ENCODE measurements at places on chromosomes 4 and X. TPM values are rescaled to one million over a fixed set of nuclear protein-coding genes. Genes with fewer than 3 reads are reported as not detected.

Gene PAGE2
- total RNA-seq = not detected

Gene NDST4
- 1.3 TPM for total RNA-seq

Gene EPHA5
- 0.07 TPM for total RNA-seq

Gene GLRA3
- not detected for total RNA-seq

Gene HSD17B13
- total RNA-seq = not detected

Gene STK32B
- total RNA-seq = 3.4 TPM

Gene ARL9
- 1.3 TPM for total RNA-seq

Gene SLC16A2
- 19.8 TPM for total RNA-seq

Gene PARM1
- 0.73 TPM for total RNA-seq

Gene SLC10A6
- not detected for total RNA-seq

DNA sequence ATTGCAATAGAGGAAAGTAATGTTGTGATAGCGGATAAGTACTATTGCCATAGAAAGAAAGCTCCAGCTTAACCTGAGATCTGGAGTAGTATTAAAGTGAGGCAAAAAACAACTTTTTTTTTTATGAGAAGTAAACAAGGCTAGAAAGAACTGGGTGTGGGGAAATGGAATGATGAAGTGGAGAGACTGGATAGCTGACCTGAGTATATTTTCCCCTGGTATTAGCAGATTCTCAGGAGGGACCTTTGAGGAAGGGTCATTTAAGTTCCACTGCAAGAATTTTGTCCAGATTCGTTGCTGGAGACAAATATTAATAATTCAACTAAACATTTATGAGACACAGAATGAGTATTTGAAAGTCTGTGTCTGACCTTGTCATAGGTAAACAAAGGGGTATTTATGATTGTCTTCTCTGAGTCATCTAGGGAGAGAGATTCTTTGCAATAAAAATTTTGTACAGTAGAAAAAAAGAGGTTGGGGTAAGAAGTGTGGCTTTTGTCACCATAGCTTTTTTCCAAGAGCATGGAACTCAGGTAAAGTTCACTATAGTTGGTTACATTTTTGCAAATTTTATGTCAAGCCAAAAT lies 2095.9 kb downstream of the ARAP2 start:
- no peak for DNase-seq

DNA sequence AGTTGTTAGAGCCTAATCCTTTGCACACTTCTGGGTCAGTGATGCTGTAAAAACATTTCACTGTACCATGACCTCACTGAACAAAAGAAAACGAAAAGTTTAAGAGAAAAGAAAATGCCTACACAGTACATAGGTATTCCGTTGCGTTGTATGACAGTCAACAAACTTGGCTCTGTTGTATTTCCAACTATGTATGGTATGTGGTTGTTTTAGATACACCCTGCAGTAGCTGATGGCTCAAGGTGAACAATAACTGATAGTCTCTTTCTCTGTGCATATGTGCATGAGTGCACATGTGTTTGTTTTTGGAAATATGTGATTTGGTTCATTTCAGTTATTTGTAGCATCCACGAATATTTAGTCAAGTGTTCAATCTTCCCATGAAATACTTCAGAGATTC lies 176.0 kb downstream of the BMPR1B start:
- no peak for DNase-seq

GRCh38 chrX:137566746-137567679 lies 1.1 kb downstream of the ZIC3 start:
- no peak for DNase-seq

DNA sequence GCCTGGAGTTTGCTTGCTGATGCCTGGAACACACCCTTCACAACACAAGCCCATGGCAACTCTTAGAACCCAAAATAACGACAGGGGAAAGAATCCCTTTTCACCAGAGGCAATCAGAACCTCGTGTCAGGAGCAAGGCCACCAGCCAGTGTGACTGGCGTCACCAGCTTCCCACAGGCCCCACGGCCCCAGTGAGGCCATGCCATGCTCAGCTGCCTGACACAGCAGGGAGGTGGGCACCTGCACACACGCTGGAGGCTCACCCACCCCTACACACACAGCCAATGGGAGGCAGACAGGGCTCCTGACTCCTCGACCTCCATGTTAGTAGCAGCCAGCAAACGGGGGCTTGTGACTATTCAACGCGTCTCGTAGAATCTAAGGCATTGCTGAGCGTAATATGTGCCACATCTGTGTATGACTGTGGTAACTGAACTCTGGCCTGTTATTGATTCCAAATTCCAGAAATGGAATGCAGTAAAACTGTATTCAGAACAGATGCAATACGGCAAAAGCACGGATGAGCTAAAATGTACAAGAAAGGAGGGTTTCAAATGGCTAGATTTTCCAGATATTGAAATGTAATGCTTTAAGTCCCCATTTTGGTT lies 28.5 kb downstream of the RNF212 start:
- no peak for DNase-seq

GRCh38 chr4:58435871-58436270 lies 1325.7 kb upstream of the IGFBP7 start:
- DNase-seq = no peak

GRCh38 chr4:40283413-40283812 lies 51.7 kb upstream of the CHRNA9 start:
- no peak for DNase-seq

DNA sequence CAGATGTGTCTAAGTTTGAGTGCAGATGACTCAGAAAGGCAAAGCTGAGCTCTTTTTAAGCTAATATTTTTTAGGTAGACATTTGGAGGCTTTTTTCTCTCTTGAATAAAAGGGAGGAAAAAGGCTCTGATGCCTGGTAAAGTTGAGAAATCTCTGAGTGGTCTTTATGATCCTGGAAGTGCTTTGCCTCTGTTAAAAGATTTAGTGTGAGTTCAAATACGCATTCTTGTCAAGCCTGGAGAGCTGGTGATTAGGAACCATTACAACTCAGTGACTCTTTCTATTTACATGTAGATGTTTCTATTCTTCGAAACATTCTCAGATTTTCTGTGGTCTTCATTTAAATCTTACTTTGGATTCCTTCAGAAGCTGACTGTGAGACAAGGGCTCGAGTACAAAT lies 143.4 kb upstream of the MED14 start:
- no peak for DNase-seq

DNA sequence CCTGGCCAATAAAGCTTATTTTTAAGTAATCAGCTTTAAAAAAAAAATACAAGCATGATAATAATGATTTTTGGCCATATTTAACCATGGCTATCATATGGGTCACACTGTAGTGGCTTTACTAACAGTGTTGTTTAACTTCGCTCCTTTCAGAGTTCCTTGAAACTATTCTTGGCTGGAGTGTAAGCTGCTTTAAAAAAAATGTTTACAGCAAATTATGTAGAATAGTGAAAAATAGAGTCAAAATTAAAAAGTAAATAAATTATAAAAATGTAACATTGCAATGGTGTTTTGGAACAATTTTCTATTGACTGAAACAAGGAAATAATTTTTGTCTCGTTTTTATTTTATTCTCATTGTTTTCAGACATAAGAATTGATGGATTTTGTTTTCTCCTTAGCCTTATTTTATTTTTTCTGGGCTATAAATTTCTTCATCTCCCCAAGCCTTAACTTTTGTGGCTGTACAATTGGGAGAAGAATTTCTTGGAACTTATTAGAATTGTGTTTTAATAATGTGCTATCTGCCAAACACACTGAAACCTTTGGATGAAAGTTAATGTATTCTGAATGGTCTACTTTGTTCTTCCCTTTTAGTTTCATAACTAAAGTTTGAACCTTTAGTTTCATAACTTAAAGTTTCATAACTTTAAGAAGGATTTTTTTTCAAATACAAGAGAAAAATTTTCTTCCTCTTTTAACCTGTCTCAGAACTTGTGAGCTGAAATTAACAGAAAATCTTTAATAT lies 182.0 kb downstream of the ARHGAP24 start:
- no peak for DNase-seq

DNA sequence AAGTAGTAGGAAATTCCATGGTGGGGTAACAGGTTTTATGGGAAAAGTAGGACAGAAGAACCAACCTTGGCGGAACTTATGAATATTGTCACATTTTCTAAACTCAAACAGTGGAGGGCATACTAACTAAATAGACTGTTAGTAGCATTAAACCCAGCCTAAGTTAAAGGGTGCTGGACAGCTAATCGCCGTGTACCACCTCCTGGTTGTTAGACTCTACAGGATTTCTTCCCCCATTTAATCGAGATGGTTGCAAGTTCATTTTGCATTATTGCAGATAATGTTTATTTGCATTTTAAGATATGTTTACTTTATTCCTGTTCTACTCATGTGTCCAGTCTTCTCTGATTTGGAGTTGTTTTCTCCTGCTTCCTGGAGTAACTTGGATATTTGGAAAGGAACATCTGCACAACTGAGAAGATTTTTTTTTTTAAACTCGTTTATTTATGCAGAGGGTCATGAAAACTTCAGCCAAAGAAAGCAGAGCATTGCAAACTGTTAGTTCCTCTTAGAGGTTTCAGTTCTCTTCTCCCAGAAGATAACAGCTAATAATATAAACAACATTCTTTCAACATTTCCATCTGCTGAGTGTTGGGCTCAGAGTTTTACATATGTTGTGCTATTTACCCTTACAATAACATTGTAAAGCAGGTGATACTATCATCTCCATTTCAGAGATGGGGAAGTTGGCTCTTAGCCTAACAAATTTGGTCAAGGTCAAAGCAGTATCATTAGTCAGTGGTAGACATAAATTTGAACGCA lies 51.5 kb upstream of the TBC1D9 start:
- DNase-seq = no peak

DNA sequence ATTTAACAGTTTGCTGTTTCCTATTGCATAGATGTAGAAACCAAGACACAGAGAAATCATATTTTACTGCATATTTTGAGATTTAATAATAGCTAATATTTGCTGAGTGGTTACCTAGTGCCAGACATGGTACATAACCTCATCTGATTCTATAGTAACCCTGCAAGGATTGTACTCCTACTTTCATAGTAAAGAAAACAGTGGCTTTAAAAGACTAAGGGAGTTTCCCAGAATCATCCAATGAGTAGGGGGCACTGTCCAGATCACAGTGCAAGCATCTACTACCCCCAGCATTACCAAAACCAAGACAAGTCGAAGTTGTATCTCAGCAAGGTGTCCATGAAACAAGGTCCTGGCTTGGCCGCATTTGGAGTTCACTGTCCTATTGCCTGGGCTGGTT lies 224.5 kb upstream of the TENM3 start:
- no peak for DNase-seq

GRCh38 chrX:128012015-128012414 lies 40.2 kb downstream of the ACTRT1 start:
- no peak for DNase-seq

DNA sequence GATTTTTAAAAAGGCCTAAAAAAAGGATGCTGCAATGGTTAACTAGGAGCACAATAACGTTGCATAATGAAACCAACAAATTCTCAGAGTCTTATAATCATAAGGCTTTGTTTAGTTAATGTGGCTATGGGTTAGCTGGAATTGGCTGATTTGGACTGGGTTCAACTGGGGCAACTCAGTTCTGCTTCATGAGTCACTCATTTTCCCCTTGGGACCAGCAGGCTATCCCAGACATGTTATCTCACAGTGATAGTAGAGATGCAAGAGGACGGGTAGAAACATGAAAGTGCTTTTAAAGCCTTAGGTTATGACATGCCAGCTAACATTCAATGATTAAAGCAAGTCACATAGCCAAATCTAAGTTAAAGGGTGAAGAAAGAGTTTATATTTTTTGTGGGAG lies 189.2 kb upstream of the GK2 start:
- DNase-seq = no peak

DNA sequence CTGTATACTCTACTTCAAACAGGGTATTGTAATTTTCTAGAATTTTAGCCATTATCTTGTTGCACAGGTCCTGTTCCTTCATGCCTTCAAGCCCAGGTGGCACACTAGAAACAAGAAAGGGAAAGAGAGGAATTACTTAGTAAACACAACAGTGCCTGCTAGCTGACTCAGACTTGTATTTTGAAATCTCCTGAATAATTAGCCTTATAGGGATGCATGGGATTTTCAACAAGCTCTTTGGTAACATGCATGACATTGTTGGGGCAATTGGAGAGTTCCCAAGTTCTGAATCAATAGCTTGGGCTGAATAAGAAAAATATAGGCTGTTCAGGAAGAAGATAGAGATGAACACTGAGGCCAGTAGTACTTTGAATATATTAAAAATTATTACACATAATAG lies 118.8 kb downstream of the FAM13A start:
- DNase-seq = no peak

DNA sequence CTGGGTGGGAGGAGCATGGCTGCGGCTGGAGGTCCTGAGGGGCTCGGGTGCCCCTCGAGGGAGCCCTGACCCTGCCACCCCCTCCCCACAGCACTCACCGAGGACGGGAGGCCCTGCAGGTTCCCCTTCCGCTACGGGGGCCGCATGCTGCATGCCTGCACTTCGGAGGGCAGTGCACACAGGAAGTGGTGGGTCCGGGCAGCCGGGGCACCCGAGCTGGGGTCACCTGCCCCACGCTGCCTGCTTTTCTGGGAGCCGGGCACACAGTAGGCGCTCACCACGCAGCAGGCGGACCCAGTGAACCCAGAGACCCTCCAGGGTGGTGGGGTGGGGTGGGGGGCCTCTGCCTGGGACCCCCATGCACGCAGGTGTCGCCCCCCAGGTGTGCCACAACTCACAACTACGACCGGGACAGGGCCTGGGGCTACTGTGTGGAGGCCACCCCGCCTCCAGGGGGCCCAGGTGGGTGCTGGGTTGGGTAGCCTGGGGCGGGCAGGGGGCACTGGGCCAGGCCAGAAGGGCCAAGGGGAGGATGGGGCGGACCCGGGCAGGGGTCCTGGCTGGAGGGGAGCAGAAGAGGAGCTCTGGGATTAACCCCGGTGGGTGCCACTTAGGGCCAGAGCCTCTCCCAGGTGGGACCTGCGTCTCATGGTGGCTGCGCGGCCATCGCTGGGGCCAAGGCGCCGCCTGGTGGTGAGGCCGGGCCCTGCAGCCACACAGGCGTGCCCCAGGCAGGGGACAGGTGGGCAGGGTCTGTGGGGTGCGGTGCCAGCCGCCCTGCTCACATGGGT lies 1.4 kb downstream of the HGFAC start:
- peak; percentile 61 for DNase-seq

GRCh38 chrX:97527725-97528124 lies 644.0 kb downstream of the RPA4 start:
- DNase-seq = no peak

GRCh38 chrX:137118136-137118535 lies 84.3 kb upstream of the GPR101 start:
- no peak for DNase-seq

GRCh38 chr4:53855581-53856250 lies 208.7 kb downstream of the CHIC2 start:
- DNase-seq = no peak

GRCh38 chr4:92760433-92760832 lies 456.7 kb downstream of the GRID2 start:
- DNase-seq = no peak

DNA sequence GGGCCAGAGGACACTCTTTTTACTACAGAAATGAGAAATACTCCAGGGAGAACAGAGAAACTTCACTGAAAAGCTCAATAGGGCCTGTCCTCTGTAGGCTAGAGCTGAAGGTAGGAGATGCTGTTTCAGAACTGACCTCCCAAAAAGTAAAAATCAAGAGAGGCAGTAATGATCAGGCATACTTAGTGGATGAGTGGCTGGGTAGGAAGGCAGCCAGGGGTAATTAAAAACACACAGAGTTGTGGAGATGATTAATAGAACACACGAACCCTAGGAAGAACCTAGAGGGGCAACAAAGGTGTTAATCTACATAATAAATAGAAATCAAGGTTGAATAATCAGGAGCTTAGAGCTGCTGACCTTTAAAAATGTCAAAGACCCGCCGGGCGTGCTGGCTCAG lies 582.4 kb upstream of the ADGRL3 start:
- no peak for DNase-seq
